ENCODE measurements at places on chromosomes 11 and 22.
A peak's percentile ranks its signal among the peaks of the same experiment; 100 is the strongest.

DNA sequence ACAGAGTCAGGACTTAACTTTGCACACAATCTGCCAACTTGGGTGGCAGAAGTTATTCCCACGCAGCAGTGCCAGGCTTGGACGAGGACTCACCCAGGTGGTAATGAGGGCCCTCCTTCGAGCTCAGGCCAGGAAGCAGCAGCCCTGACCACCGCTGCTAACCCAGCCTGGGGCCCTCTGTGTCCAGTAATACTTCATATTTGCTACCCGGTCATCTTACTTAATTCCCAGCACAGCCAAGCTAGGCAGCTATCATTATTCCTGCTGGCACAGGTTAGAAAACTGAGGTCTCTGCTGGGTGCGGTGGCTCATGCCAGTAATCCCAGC lies 15.4 kb upstream of the LRP5 start:
- DNase-seq, result no peak

DNA sequence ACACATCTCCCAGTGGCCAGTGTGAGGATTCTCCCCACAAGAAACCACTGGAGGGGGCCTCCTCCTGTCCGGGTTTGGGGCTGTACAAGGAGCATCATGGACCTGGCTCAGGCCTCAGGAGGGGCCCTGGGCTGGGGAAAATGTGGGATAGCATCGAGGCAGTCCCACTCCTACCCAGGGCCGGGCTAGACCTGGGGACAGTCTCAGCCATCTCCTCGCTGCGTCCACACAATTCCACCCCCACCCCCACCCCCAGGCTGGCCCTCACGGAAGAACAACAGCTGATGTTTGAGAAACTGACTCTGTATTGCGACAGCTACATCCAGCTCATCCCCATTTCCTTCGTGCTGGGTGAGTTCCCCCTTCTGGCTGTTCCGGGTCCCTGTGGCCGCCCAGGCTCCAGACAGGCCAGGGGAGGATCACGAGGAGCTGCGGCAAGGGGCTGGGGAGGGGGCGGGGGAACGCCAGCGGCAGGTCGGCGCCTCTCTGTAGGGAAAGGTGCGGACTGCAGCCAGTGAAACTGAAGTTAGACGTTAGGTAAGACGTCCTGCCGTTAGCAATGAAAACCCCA lies 4.8 kb downstream of the BEST1 start:
- DNase-seq, result peak; percentile 92

DNA sequence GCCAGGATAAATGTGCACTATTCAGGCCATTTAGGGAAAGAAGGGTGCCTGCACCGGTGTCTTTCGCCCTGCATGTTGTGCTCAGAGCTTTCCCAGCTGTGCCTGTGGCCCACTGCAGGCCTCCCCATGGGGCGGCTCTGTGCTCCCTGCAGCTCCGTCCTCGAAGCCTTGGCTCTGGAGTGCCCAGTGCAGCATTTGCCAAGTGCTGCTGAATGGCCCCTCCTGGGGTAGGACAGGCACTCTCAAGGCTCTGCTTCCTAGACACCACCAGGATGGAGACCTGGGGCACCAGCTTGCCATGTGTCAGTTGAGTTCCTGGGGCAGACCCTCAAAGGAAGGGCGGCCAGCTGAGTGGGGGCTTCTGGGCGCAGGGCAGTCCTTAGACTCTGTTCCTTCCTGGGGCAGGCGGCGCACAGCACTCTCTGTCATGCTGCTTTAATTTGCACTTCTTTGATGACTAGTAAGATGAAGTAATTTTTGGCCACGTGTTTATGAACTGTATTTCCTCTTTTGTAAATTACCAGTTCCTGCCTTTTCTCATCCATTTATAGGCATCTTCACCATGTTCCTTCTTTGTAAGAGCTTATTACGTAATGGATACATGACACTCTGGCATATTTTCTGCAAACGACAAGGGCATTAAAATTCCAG lies 32.1 kb upstream of the GNB1L start:
- no peak for DNase-seq

DNA sequence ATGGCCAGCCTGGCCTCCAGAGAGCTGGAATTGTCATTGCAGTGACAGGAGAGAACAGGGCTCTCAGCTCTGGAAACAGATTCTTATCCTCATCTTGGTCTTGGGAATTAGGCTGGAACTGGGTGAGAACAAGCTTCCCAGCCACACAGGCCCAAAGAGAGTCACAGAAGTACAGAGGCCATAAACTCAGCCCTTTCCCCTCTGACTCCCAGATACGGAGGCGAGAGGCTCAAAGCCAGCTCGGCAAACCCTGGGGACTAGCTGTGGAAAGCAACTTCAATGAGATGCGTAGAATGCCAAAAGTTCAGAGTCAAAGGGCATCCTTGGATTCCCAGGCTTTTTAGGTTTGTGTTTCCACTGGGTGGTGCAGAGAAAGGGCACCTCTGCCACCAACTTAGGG lies 14.3 kb upstream of the ABCC8 start:
- no peak for DNase-seq

DNA sequence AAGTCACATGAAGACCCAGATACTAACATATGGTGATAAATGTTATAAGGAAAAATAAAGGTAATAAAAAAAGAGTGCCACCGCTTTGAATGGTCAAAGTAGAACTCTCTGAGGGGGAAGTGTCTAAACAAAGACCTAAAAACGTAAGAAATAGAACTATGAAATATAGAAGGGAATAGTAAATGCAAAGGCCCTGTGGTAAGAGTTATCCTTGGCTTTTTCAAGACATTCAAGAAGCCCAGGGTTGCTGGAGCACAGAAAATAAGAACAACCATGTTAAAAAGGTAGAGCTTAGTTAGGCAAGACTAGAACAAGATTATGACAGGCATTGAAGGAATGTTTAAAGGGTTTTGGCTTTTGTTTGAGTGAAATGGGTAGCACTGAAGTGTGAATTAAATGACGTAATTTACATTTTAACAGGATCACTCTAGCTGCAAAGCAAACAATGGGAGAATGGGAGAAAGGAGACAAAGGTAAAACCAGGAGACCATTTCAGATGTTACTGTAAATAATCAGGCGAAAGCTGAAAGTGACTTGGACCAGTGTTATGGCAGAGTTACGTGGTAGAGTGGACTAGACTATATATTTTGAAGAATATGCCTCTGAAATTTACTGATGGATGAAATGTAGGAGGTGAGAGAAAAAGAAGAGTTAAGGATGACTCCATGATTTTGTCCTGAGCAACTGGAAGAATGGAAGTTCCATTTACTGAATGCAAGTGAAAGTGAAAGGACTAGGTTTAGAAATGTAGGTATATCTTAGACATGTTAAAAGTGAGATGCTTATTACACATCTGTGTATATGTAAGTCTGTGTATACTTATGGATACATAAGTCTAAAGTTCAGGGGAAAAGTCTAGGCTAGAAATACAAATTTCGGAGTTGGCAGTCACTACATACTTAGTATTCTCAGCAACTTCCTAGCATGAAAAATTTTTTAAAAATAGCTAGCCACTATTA lies 28.5 kb downstream of the BTBD10 start:
- no peak for DNase-seq

GRCh38 chr11:12679471-12679870 lies 5.2 kb downstream of the TEAD1 start:
- DNase-seq, result no peak

GRCh38 chr11:73312851-73313327 lies 4.8 kb downstream of the ARHGEF17 start:
- no peak for DNase-seq

DNA sequence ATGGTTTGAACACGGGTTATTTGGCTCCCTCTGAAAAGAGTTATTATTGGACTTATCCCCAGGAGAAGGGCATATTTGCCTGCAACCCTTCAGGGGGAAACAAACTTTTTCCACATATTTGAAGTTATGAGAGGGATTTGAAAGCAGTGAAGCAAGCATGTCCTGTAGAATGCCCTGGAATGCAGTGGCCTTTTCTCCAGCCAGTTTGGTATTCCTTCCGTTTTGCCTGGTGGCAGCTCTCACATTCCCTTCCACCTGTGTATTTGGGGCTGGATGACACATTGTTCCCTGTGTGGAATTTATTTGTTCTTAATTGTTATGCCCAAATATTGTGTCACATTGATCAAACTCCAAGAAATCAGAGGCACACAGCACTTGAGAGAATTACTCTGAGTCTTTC lies 59.0 kb downstream of the OSBP2 start:
- no peak for DNase-seq

DNA sequence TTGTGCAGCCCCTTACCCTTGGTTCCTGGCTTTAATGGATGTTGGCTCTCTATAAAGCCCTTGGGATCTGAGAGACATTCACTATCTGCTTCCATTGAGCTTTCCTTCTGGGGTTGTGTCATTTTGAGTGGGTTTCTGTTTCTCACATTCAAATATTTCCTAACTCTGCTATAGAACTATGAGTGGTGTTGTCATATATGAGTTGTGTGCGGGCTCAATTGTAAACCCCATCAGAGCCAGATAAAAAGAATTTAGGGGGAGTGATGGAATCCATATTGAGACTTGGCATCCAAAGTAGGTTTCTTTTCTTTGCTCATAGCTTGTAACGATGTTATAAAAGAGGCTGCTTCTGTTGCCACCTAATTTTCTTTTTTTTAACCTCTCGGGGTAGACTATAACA lies 41.8 kb upstream of the SPON1 start:
- DNase-seq, result no peak

DNA sequence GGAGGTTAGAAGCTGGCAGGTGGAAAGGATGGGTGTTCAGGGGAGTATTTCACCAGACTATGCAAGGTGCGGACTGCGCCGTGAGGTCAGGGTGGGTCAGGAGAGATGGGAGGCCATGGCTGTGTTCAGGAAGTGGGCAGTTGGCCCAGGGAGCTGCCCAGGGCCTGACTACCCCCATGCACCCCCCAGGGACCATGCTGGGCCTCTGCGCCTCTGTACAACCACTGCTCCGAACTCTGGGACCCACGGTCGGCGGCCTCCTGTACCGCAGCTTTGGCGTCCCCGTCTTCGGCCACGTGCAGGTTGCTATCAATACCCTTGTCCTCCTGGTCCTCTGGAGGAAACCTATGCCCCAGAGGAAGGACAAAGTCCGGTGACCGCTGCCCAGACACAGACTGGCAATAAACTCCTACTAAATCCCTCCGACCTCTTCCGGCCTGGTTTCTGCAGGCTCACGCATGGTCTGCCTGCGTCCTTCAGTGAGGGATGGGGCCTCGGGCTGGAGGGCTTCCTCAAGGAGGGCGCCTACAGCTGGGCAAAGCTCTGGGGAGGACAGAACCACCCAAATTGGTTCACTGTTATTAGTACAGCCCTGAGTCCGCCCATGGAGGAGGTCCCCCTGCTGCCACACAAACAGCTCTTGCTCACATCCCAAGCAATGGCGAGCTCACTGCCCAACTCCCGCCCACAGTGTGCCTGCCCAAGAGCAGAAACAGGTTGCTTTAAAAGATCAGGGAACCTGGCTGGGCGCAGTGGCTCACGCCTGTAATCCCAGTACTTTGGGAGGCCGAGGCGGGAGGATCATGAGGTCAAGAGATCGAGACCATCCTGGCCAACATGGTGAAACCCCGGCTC lies 4.2 kb downstream of the PHLDA2 start:
- no peak for DNase-seq

DNA sequence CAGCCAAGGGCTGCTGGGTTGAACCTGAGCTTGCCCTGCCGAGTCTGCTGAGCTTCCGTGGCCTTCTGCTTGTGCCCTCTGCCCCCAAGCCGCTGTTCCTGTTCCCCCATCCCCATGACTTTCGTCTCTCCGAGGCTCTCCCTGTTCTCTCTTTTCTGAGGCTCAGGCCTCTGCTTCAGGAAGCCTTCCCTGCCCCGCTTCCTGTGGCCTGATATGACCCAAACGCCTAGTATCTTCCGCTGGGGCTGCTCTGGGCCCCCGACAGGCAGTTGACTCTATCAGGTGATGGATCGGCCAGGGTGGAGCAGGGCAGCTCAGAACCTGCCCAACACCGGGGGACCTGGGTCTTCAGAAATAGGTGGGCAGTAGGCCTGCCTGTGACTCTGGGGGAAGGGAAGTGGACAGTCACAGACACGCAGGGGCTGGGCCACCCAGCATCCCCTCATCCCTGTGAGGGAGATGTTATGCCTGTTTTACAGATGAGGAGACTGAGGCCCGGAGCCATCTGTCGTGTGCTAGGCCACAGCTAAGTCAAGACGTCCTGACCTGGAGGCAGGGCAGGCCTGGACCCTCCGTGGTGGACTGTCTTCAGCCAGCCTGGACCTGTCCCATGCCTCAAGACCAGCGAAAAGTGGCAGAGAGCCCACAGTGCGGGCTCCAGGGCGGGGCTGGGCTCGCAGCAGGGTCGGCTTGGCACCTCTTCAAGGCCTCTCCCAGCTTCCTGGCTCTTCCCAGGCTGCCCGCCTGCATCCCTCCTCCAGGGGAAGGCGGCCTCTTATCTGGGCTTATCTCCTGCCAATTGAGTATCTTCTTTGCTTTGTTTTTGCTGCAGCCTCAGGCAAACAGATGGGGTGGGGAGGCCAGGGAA lies 16.2 kb downstream of the BAD start:
- peak; percentile 85 for DNase-seq

GRCh38 chr11:131686836-131687235 lies 316.4 kb downstream of the NTM start:
- DNase-seq, result peak; percentile 45

GRCh38 chr11:85165819-85166218 lies 461.3 kb downstream of the DLG2 start:
- DNase-seq, result no peak

DNA sequence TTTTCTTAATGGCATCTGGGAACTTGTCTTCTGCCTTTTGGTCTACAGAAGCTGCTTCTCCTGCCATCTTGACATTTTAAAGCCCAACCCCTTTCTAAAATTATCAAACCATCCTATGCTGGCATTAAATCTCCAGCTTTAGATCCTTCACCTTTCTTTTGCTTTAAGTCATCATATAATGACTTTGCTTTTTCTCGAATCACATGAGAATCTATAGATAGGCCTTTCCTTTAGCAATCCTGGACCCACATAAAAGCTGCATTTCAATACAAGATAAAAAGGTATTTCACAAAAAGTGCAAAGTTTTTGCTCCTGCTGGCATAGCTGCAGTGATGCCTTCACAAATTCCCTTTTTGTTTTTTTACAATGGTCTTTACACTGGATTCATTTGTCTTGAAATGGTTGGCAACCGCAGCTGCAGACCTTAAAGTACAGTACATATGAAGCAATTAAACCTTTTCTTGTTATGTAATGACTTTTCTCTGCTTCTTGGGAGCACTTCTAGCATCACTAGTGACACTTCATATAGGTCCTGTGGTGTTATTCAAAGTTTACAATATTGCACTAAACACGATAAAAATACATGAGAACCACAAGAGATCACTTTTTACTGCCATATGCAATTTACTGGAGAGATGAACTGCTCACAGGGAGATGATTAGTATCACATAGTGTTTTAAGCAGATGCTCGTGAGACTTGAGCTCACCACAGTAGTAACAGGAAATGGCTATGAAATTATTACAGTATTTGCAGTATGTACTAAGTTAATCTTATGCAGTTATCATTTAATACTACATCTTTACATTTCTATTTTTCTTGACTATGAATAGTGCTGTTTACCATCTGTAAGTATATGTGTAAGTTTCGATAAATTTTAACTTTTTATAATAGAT lies 41.6 kb downstream of the ACER3 start:
- no peak for DNase-seq

DNA sequence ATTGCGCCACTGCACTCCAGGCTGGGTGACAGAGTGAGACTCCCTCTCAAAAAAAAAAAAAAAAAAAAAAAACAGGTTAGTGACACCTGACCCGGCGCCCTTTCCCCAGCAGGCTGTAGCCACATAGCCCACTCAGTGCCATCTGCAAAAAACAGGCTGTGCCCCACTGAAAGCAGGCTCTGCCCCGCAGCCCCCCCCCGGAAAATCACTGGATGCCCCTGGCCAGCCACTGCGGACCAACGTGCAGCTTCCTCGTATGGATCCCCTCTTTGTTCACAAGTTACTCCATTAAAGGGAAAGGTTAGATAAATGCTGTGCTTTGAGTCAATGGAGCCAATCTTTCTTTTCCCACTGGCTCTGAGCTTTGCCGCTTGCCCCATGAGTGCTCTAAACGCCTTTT lies 660.3 kb downstream of the TBC1D22A start:
- no peak for DNase-seq

GRCh38 chr11:66910669-66911068 lies 47.5 kb downstream of the PC start:
- no peak for DNase-seq
